ENCODE measurements at places on chromosomes 3 and 15.

DNA sequence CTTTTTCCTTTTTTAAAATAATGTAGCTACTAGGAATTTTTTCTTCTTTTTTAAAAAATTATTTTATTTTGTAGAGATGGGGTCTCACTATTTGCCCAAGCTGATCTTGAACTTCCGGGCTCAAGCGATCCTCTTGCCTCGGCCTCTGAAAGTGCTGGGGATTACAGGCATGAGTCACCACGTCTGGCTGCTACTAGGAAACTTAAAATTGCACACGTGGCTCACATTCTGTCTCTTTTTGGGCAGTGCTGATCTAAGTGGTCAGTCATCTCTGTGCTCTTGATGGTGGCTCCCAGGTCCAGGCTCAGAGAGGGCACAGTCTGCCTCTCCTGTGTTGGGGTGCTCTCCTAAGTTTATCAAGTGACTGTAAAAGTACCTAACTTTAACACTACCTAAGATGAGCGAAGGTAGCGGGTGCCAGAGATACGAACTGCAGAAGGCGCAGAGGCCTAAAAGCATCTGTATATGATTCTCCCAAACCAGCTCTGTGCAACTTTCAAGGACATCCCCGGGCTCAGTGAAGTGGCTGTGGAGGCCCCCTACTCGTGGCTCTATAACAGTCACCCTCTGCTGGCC, 52.9 kb upstream of the SEC13 start:
- no peak for DNase-seq

DNA sequence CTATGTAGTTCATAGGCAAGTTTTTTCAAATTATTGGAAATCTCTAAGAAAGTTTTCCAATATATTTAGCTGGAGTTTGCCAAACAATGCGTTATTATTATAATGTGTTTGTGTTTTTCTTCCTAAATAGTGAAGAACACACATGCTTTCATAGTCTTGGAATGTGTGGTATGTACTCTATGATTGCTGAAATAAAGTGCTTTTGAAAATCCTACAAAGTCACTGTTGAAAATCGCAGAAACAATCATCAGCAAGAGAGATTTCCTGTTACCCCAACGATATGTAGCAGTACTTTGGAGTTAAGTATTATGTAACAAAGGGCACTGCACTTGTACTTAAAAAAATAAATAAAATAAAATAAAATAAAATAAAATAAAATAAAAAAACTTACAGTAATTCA, 796.2 kb downstream of the NAALADL2 start:
- no peak for DNase-seq

DNA sequence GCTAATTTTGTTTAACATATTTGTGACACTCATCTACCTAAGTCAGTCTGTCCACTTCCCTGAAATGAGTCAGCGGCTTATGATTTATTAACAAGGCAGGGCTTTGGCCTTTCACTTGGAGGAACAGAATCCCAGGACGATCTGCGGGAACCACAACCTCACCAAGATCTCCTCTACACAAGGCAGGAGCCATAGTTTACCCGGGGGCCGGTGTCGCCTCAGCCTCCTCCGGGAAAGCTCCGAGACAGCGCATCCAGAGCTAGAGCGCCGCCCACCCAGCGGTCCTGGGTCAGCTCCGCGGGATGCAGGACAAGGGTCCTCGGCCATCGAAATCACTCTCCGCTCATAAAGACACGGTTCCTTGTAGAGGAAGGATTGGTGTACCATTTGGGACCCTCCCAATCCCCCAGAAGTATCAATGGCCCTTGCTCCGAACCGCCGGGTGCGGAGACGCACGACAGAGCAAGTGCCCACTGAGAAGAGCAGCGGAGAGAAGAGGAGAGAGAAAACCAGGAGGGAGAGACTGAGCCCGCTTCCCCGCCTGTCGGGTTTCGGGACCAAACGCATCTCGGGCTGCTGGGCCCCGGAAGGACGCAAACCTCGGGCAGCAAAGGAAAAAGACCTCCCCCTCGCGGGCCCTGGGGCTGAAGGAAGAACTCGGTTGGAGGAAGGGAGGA, 13.1 kb upstream of the ALCAM start:
- DNase-seq = no peak

DNA sequence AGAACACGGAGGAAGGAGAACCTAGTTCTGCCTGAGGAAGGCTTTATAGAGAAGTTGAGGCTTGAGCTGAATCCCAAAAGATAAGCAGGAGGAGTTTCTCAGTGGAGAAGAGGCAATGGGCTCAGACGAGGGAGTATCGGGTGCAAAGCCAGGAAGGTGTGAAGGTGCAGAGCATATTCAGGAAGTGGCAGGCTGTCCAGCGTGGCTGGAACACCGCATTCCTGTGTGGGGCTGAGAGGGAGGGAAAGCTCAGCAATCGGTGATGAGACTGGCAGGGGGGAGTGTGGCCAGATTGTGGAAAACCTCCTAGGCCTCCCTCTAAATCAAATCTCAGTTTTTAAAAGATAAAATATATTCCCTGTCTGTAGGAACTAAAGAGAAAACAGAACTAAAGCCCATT, 63.0 kb downstream of the ARHGAP31 start:
- no peak for DNase-seq

DNA sequence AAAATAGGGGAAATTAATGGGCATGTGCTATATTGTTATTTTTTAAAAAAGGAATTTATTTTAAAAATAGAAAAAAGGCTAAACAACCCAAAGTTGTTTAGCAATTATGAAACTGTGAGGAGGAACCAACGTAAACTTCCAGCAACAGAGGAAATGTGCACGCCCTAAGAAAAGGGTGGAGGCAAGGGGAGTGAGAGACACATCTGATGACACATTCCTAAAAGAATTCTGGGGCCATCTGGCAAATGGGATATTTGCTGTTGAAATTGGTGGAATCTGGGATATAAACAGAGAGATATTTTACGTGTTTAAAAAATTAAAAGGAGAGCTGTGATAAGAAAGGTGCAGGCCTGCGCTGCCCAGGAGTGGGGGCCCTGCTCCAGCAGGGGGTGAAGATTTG, 50.8 kb upstream of the MUC13 start:
- no peak for DNase-seq

GRCh38 chr3:154794814-154795445, 285.2 kb upstream of the MME start:
- no peak for DNase-seq

- DNase-seq = peak; percentile 28
Measured at GRCh38 chr3:157127831-157128767, 31.8 kb downstream of the CCNL1 start.

Data from activated T-cell treated with anti-CD3 and anti-CD28 coated beads for 1 hour (primary cell).